ENCODE measurements at places on chromosomes 1 and 21.

DNA sequence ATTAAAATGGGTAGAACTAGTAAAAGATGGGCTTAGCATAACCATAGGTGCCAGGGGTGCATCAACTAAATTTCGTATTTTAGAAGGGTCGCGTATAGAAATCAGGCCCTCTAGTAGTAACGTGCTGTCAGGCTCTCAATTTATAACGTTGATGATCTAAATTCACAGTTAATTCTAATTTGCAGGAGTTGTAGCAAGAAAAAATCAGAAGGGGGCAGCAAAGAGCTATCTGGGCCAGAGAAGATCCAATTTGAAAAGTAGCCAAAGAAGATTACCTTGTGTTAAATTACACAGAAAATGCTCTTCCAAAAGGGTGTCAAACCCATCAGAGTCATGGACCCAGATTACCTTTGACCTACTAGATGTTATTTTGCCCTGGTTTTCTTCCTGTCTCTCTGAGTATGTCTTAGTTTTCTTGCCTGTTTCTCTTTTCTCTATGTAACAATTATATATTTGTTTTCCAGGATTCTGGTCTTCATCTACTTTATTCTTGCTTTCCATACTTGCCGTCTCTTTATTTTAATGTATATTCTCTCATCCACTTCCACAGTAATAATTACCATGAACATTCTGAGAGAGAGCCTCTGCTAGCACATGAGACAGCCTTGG, 1030.9 kb downstream of the AMY1C start:
- peak; percentile 8 for DNase-seq

- DNase-seq, result no peak
These were observed 248.5 kb downstream of the USP25 start for GRCh38 chr21:15978215-15978738.

- DNase-seq, result no peak
These were observed 380.4 kb downstream of the NPHP4 start for GRCh38 chr1:5611851-5612250.

GRCh38 chr1:115837341-115837739, 3.6 kb downstream of the NHLH2 start:
- no peak for DNase-seq

GRCh38 chr1:171434717-171435346, 50.5 kb upstream of the PRRC2C start:
- no peak for DNase-seq
